Activated CD4-positive, alpha-beta T cell treated with anti-CD3 and anti-CD28 coated beads for 48 hours (primary cell): ENCODE measurements at places on chromosomes 6 and 20.

DNA sequence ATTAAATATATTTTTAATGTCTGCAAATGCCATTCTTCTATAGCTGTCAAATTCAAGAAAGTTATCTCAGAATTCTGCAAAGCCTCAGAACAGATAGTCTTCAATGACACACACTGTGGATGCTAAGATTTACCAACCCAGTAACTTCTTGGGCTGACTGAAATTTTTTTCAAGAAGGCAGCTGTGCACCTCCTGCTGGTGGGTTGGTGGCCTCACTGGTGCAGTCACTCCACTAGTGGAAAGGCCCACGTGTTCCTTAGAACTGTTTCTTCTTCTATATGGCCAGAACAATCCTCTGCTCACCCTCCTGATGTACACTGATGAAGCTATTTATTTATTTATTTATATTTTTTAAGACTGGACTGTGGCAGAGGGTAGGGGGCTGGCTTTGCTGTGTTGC lies 28.1 kb upstream of the MTCL3 start:
- peak; percentile 47 for DNase-seq

GRCh38 chr6:144265390-144265789 lies 19.7 kb upstream of the UTRN start:
- DNase-seq: no peak

DNA sequence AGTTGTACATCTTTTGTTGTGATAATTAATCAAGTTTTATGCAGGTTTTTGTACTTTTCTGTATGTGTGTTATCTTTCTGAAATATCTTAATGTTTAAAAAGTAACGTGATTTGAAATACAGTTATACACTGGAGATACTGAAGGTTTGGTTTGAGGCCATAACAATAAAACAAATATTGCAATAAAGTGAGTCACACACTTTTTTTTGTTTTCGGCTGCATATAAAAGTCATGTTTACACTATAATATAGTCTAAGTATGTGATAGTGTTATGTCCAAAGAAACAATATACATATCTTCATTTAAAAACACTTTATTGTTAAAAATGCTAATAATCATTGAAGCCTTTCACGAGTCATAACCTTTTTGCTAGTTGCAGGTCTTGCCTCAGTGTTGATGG lies 473.1 kb upstream of the GJE1 start:
- DNase-seq: no peak

DNA sequence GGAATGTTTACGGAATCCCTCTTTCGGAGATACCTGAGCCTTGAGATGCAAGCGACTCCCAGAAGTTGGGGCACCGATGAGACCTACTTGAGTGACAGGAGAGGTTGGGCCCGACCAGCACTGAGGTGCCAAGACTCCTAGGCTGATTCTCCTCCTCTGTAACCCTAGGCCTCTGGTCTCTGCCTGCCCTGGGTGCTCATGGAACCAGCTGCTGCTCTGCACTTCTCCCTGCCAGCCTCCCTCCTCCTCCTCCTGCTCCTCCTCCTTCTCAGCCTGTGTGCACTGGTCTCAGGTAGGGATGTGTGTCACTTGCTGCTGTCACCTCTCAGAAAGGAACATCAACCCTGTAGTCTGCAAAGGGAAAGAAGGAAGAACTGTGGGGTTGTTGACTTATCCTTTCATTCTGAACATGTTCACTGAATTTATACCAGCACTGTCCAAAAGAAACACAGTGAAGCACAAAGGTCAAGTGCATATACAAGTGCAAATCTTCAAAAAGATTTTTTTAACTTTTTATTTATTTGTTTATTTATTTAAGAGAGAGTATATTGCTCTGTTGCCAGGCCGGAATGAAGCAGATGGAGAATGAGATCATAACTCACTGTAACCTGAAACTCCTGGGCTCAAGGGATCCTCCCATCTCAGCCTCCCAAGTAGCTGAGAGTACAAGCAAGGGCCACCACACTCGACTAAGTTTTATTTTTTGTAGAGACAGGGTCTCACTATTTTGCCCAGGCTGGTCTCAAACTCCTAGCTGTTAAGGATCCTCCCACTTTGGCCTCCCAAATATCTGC lies 913 bp downstream of the BTN2A2 start:
- peak; percentile 41 for DNase-seq

- DNase-seq: no peak
These were observed 78.6 kb downstream of the LINC00237 start for GRCh38 chr20:21027569-21027968.

DNA sequence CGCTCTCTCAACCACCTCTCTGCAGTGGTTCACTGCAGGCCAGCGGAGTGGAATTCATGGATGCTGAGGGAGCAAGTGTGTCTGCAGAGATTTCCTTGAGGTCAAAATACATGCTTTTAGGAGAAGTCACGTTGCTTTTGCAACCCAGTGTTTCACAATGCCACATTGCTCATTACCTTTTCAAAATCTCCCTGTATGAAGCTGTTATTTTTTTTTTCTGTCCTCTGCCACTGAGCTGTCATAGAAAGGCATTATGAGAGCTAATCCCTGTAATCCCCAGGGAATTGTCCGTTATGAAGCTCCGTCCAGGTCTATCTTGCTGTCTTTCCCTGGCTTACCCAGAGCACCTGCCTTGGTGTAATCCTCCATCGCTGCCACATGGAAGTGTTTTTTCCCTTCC lies 60.5 kb upstream of the SLC22A23 start:
- no peak for DNase-seq

DNA sequence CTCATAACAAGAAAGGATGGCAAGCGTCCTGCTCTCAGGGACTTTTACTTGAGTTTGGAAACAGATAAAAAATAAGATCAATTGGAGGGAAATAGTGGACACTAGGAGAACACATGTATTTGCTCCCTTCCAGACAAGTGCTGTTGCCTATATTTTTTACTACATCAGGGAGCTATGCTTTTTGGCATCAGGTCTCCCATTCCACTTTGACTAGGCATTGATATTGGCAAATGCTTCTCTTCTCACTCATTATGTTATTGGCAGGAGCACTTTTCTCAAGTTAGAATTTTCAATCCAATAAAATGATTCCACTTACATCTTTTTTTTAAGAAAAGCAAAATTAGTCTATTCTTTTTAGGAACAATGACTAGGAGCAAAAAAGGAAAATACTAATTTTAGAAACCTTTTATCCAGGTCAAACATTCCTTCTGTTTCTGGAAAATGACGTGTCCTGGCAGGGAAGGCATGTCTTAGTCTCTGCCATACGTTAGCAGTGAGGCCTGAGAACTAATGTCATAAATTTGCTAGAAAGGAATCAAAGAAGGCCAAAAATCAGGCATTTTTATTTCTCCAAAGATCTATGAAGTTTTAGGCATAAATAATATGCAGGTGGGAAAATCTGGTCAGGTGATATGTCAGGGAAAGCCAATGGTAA lies 21.4 kb downstream of the BCAS1 start:
- DNase-seq: no peak

DNA sequence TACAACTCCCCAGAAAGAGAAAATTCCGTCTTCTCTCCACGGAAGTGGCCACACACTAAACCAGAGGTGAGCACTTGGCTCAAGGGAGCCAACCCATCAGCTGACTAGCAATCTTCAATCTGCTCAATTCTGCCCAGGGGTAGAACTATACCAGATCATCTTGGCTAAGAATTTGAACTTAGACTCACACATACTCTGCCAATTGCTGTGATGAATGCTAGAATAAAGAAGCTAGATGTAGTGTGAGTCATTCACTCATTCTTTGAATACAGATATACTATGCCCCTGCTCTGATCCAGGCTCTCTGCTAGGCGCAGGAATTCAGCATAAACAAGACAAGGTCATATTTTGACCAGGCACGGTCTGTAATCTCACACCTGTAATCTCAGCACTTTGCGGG lies 147.9 kb upstream of the SHLD1 start:
- DNase-seq: no peak

DNA sequence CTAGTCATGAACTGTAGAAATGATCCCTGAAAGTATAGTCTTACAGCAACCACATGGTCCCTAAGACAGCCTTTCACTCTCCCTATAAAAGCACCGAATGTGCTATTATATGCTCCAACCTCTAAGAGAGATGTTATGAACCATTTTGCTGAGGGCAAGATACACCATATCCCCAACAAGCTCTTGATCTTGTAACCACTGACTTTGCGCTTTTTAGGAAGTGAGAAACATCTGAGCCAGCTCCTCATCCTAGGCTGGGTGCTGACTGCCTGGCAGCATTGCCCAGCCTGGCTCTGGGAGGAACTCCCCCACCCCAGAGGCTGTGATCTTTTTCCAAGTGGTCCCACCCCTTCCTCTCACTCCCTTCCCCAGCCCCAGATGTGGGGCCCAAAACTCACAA lies 3.1 kb upstream of the EMILIN3 start:
- no peak for DNase-seq

DNA sequence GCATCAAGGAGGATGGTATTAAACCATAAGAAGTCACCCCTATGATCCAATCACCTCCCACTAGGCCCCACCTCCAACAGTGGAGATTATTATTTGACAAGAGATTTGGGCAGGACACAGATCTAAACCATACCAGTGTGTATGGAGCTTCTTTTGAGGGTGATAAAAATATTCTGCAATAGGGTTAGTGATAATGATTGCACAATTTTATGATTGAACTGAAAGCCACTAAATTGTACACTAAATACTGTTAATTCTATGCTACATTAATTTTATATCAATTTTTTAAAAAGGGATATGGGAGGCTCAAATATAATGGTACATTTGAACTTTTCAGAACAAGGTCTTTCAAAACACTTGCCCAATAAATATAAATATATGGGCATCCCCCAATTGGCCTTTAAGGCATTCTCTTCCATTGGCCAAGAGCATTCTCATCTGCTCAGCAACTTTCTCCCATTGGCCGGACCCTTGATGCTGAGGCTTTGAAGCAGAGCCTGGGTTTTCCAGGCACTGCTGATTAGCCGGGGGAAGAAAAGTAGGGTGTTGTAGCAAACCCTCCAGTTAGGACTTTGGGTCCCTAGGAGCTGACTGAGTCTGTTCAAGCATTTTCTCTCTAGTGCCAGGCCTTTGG lies 209.9 kb downstream of the LRFN2 start:
- no peak for DNase-seq

DNA sequence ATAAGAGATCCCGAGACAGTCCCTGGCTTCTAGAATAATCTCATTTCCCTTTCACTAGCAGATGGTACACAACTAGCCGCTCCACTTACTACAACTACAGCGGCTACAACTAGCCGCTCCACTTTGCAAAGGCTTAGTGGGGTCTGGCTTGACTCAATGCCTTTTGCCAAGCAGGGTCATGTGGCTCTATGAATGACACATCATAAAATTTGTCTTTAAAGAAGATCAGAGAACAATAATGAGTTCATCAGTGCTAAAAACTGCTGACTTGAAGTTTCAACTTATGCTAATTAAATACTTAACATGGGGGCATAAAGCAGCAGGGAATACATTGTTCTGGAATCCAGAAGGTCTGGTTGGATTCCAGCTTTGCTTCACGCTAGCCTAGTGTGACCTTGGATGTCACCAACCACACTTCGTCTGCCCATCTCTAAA lies 2.0 kb upstream of the MICAL1 start:
- DNase-seq: no peak

- DNase-seq: no peak
These were observed 50.5 kb downstream of the SAMD5 start for GRCh38 chr6:147559006-147559405.

DNA sequence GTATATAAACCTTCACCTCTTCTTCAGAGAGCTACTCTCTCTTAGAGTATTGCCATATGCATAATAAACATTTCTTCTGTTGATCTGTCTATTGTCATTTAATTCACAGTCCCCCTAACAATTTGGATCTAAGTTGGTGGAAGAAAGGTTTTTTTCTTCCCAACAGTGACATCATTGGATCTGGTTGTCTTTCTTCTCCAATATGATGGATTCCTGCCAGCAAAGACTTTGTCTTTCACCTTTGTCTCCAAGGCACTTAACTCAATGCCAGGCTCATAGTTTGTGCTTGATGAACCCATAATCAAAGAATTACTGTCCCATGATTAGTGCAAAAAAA lies 39.6 kb downstream of the ABHD12 start:
- DNase-seq: no peak

DNA sequence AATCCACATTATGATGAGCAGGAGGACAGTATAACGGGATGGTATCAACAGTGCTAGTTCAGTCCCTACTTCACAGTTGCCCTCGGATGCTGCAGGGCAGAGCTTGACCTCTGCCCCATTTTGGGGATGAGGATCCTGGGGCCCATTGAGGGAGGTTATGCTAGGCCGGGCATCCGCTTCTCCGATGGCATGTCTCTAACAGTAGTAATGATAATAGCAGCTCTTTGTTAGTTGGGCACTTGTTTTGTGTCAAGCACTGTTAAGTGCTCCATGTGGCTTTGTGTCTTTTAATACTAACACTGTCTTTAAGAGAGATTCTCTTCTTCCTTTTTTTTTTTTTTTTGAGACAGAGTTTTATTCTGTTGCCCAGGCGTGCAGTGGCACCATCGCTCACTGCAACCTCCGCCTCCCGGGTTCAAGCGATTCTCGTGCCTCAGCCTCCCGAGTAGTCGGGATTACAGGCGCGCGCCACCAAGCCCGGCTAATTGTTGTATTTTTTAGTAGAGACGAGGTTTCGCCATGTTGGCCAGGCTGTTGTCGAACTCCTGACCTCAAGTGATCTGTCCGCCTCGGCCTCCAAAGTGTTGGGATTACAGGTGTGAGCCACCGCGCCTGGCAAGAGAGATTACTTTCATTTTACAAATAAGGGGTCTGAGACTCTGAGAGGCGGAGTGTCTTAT lies 1.1 kb downstream of the MAPRE1 start:
- no peak for DNase-seq

GRCh38 chr6:118934461-118935330 lies at the start of gene MCM9:
Gene MCM9, minus strand, starts transcription at chr6:118935159. Its CDS starts 3,436 bp downstream, at chr6:118931723.
- peak; percentile 92 for DNase-seq

- DNase-seq: no peak
These were observed 97.6 kb upstream of the DEFB112 start for GRCh38 chr6:50147371-50147770.

GRCh38 chr6:147868427-147869190 lies 360.1 kb downstream of the SAMD5 start:
- DNase-seq: no peak

DNA sequence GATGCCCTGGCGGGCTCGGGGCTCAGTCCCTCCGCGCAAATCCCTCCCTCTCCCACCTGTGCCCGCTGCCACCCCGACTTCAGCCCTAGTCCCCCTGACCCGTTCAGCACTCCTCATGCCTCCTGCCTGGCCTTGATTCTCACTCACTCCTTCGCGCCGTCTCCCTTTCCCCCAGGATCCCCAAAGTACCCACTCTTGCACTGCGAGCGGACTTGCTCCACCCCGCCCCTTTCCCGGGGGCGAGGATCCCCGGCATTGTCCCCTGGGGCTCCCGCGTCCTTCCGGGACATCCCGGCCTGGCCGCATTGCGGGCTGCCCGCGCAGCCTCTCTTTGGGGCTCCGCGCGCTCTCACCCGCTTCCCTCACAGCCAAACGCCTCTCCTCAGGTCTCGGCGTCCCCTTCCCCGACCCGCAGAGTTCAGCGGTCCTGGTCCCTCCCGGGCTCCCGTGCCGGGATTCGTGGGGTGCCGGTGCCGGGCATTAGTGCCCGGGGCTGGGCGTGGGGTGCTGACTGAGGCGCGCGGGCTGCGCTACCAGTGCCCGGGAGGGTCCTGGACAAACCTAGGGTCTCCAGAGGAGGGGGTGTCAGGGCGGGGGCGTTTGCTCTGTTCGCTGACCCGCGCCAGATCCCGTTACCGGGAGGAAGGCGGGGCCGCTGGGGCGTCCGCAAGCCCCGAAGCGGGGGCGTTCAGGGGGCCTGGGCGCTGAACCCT lies 45.5 kb upstream of the SUPT3H start:
- DNase-seq: peak; percentile 56
